A549 treated with Hydrocortisone at 1 μM for 4 hours (cell line): ENCODE measurements at places on chromosomes 1 and 21. TPM values are rescaled to one million over a fixed set of nuclear protein-coding genes. Genes with fewer than 3 reads are reported as not detected.

The PLA2G2C gene
- total RNA-seq, result not detected in 5 replicates

The SH3D21 gene
- 2.1 to 3.4 TPM (median 2.7 TPM) in 5 replicates for total RNA-seq

The PLEKHA6 gene
- 26.4 to 36.3 TPM (median 33.2 TPM) in 5 replicates for total RNA-seq

The ALDH4A1 gene
- 12.8 to 14.2 TPM (median 13.3 TPM) in 5 replicates for total RNA-seq

The RNF186 gene
- not detected in 5 replicates for total RNA-seq

The DLGAP3 gene
- 0.14 to 0.44 TPM (median 0.25 TPM) in 5 replicates for total RNA-seq

The FAM43B gene
- 3.3 to 4.8 TPM (median 4.2 TPM) in 5 replicates for total RNA-seq

The ZMYND12 gene
- 0.21 to 0.46 TPM (median 0.40 TPM) in 5 replicates for total RNA-seq

The KRTAP19-3 gene
- not detected in 5 replicates for total RNA-seq

The DISP1 gene
- 1.5 to 2.2 TPM (median 1.9 TPM) in 5 replicates for total RNA-seq

The ERVH48-1 gene
- not detected in 5 replicates for total RNA-seq

The RAB7B gene
- total RNA-seq, result 0.58 to 1.7 TPM (median 1.1 TPM) in 5 replicates

The CD53 gene
- 0.07 TPM in 1 of 5 replicates, not detected in the others for total RNA-seq

The TIE1 gene
- 0.02 to 0.15 TPM in 2 of 5 replicates, not detected in the others for total RNA-seq

The CRP gene
- total RNA-seq, result not detected in 5 replicates

The RAP1GAP gene
- 9.1 to 11.0 TPM (median 10.2 TPM) in 5 replicates for total RNA-seq

The PALMD gene
- total RNA-seq, result 0.13 to 0.31 TPM (median 0.27 TPM) in 5 replicates

The USH2A gene
- total RNA-seq, result not detected in 5 replicates

The NBPF6 gene
- total RNA-seq, result not detected in 5 replicates

The LYSMD1 gene
- 5.5 to 9.6 TPM (median 6.4 TPM) in 5 replicates for total RNA-seq

The IL10 gene
- not detected in 5 replicates for total RNA-seq
